IMR-90 (cell line): ENCODE measurements at places on chromosomes 7 and 10.

- DNase-seq = peak; percentile 91
Measured at GRCh38 chr7:117827862-117828261, 45.4 kb downstream of the CTTNBP2 start.

DNA sequence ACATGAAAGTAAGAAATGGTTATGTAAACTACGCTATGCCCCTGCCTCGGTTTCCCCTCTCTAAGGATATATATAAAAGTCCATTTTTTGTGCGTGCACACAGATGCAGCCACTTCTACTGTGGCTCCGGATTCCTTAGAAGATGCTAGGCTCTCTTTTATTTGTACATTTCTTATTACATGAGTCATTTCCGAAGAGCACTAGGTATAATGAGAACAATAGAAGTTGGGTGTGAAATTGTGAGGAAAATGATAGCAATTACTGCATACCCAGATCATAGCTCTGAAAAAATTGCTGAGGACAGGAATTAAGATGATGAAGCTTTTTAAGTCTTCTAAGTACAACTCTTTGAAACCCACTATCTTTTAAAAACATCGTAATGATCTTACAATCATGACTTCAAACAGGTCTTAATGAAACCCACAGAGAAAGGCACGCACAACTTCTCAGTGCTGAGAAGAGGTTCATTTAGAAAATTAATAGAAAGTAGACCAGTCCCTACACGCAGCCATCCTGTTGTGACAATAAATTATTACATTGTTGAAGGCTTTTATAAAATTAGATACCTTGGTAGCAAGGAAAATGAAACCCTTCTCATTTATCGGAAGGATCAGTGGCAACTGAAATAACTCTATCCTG lies 96.2 kb upstream of the FGFR2 start:
- DNase-seq = no peak

- no peak for DNase-seq
Measured at GRCh38 chr10:11194859-11195586, 177.4 kb downstream of the CELF2 start.

DNA sequence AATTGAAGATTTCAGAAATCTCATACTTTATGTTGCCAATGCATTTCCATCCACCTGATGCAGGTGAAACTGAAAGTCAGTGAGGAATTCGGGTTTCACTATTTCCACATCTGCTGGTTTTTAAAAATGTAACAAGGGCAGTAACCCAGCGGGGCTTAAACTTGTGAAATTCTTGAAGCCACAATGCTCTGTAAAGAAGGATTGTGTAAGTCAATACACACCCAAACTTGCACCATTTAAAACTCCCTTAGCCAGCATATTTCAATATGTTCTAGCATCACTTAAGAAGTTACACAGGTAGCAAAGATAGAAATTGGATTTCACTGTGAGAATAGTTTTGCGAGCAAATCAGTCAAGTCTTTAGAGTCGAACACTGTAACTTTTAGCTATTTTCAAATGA lies 386.1 kb downstream of the PLXDC2 start:
- DNase-seq = no peak

DNA sequence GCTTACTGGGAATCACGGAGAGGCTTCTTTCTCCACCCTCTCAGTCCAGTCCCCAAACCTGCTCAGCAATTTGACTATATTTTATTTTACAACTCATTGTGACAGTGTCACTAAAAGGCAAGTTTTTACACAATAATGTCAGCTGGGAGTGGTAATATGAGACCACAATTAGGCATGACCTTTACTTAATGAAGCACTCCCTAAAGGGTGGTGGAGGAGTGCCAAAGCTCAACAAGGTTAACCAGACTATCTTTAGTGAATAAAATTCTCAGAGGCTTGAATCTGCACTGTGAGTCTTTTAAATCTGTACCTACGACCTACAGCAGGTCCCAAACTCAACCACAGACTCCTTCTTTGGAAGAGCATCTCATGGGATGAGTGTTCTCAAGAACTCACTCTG lies 215.6 kb downstream of the TAX1BP1 start:
- no peak for DNase-seq

GRCh38 chr10:60914690-60915141 lies 29.3 kb downstream of the RHOBTB1 start:
- DNase-seq = peak; percentile 93

GRCh38 chr10:36492590-36493515 lies 632.5 kb upstream of the ANKRD30A start:
- DNase-seq = peak; percentile 84

DNA sequence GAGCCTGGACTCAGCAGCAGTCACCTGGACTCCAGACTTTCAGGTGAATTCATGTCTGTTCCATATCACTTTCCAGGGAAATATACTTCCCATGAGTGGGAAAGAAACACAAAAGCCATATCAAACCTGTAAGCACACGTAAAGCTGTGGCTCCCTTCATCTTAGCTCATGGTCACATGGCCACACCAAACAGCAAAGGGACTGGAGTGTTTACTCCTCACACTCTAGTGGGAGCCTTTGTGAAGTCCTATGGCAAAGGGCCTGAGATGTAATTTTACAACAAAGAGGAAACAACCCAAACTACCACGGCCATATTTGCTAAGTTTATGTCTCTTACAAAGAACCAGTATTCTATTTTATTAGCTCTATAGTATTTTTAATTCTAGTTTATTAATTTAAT lies 16.3 kb downstream of the SFTPA1 start:
- no peak for DNase-seq

DNA sequence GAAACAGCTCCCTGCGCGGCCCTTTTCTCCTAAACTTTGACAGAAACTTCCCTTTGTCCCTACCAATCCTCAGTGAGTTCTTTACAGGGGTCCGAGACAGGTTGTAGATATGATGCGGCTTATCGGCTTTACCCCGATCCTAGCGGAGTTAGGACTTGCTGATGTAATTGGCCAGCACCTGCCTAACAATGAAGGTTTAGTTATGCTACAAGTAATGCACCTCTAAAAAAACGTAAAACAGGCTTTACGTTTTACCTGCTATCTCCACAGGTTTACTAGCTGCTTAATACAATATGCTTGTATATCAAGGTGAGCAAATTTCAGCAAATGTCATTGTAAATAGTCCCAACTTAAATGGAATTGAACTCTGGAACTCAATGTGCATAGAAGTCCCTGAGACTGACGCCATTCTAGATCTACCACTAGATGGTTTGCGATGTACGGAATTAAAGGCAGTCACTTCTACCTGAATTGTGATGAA lies 697 bp upstream of the SNX13 start:
- DNase-seq = no peak

DNA sequence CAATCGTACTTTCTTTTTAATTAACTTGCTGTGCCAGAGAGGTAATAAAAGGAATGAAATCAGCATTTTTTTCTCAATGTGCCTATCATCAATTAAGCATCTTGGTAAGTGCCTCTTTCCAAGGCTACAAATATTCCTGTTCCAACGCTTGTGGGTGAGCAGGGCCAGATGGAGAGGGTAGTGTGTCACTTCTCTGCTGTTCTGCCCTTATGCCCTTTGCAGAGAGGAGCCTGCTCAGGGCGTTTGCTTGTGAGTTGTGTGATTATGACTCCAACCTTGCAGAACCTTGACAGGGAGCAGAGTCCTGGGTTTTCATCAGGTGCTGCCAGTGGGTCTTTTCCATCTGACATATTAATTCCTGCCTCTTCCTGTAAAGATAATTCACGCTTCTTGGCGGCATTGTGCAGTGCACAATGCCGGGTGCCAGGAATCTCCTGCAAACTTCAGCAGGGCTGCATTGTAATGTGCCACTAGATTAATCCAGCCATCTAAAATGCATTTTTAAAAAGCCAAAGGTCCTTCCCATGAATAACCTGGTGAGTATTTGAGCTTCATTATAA lies 234.4 kb downstream of the ARHGAP12 start:
- DNase-seq = no peak

DNA sequence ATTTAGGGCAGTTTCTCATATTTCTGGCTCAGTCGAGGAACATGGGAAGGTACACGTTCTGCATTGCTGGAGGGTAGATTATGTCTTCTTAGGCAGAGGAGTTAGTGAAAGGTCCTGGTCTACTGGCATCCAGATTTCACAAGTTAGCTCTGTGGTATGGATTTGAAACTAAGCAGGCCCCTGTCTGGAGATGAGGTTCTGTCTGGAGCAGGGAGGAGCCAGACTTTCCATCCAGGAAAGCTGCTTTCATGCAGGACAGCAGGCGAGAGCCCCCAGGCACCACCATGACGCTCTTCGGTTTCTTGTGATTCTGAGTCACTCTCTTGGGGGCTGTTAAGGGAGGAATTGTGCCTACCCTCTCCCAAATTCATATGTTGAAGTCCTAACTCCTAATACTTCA lies 184.3 kb downstream of the KIAA1217 start:
- DNase-seq = no peak

DNA sequence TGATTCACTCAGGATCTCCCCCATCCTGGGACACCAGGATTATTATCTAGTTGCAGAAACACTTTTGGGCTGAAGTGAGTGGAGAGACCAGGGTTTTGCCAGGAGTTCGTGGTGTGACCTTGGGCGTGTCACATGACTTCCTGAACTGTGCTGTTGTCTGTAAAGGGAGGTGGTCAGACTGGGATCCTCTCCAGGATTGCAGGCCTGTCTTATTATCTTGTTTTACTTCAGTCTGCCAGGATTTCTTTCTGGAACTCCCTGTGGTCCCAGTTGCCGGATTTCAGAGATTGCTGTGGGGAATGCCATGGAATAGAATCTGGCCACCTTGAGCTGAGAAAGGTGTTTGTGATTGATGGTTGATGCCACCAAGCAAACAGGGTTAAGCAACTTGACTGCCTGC lies 35.8 kb downstream of the CRCP start:
- DNase-seq = peak; percentile 76

GRCh38 chr7:103718482-103719061 lies 270.9 kb downstream of the RELN start:
- DNase-seq = peak; percentile 38

DNA sequence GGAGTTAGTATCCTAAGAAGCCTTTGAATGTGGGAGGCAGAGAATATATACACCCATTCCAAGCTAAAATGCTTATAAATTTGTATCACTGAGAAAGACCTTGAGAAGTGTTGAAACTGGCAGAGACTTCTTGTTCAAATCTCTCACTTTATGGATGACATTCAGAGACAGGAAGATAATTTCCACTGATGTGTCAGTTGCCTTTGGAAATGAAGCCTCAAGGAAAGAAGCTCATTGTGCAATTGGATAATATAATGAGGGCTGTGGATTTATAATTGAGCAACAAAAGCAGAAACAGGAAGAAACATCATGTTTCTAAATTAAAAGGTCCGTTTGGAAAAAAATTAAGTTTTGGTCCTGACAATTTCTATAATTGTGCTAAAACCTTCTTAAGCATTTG lies 789.9 kb upstream of the IGFBP3 start:
- no peak for DNase-seq

GRCh38 chr10:132371641-132372081 lies 25.3 kb upstream of the PWWP2B start:
- no peak for DNase-seq

DNA sequence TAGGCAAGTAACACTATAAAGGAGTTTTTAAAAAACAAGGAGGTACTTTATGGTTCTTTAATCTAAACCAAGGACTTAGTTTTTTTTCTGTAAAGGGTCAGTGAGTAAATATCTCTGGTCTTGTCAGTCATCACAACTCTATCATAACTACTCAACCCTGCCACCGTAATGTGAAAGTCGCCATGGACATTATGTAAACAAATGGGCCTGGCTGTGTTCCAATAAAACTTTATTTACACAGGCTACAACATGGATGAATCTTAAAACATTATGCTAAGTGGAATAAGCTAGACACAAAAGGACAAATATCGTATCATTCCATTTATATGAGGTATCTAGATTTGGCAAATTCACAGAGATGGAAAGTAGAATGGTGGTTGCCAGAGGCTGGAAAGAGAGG lies 60.8 kb upstream of the SP4 start:
- DNase-seq = no peak

- no peak for DNase-seq
Measured at GRCh38 chr10:108252771-108253170, 1088.3 kb upstream of the SORCS1 start.

DNA sequence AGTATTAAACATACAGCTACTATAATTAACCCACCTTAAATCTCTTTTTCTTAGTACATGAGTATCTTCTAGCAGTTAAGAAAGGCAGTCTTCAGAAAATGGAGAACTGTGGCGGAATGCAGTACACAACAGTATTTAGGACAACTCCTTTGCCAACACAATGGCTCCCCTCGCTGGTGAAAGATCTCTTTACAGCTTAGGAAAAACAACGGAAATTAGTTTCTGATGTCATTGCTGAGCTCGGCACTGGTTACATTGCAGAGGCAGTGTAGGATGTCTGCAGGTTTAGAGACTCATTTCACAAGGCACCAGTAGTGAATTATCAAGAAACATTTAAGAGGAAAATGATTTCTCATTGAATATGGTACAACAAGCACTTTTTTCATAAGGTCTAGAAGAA lies 43.4 kb downstream of the GLRX3 start:
- peak; percentile 78 for DNase-seq

DNA sequence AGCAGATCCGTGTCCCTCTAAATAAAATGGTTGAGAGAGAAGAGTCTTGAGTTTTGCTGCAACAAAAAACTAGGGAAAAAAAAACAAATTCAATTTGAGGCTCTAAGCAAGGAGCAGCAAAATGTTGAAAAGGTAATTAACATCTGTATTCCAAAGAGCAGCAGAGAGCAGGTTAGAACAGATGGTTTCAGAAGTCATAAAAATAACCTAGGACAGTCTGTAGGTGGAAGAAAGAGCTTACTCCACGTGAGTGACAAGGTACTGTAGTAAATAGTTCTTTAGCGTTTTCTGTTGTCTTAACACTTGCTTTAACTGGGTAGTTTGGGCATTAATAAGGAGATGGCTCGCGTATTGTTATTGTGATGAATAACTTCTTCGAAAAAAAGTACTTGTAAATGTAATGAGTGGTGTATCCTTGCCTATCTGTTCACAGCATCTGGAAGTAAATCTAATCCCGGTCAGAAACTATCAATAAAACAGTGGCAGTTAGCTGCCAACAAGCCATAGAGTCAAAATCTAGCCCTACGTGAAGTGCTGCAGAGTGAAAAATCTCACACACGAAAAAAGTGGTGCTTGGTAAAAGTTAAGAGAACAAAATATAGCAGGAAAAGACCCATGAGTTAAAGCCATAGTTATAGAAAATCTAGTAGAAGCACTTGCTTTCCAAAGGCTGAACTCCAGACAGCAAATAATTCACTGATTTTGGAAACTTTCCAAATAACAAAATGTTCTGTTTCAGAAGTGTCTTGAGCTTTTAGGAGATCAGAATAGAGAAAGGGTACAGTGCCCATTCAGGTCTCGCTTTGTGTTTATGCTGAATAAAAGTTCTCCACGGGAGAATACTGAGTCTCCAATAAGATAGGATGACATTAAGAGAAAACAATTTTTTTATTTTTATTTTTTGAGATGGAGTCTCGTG lies 49.3 kb upstream of the PARD3 start:
- no peak for DNase-seq

- peak; percentile 68 for DNase-seq
Measured at GRCh38 chr10:87659571-87660483, at the start of gene PAPSS2. PAPSS2 (plus strand) TSS chr10:87659878; CDS start chr10:87659982, 104 bp downstream.

- DNase-seq = no peak
Measured at GRCh38 chr7:23212841-23213240, 31.0 kb downstream of the NUP42 start.

- no peak for DNase-seq
Measured at GRCh38 chr10:70035531-70035930, 17.1 kb upstream of the MACROH2A2 start.

GRCh38 chr7:31982962-31983361 lies 87.2 kb downstream of the PDE1C start:
- no peak for DNase-seq

- no peak for DNase-seq
Measured at GRCh38 chr10:81978238-81978637, 103.2 kb downstream of the NRG3 start.
